ENCODE measurements at places on chromosomes 7 and 10.

DNA sequence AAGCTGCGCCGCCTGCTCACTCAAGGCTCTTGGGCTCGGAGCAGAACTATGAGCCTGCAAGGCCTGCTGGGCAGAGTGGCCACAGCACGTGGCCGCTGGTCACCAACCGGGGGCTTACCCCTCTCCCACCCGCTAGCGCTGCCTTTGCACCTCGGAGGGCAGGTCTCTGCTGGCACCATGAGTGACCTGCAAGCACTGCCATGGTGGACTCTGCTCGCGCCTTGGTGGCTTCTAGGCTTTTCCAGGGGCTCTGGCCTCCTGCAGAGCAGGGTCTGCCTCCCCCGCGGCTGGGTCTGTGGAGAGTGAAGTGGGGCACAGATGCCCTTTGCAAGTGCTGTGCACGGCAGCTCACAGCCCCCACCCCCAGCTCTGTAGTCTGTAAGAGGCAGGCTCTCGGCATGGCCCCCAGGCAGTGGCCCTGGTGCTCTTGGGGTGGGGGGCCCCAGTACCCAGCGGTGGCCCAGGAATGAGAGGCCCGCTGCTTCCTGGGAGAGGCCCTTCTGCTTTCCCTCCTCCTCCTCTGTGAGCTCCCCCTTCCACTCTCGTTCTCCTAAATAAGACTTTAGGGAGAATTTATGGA is 119.6 kb downstream of the INPP5A start:
- H3K36me3 ChIP-seq: no peaks in the 10 kb centered on the region
- no peak overlapping the region for H3K4me3 ChIP-seq
- no peak overlapping the region for H3K27ac ChIP-seq
- no peaks in the 10 kb centered on the region for H3K4me1 ChIP-seq

- peaks cover 21% of the 10 kb centered on the region for H3K4me1 ChIP-seq
- no peak overlapping the region for H3K4me3 ChIP-seq
- DNase-seq: no peak
- H3K36me3 ChIP-seq: no peaks in the 10 kb centered on the region
Observed at GRCh38 chr10:5648494-5649457, 17.6 kb downstream of the ASB13 start.

GRCh38 chr10:27399871-27400270 is 104.2 kb upstream of the RAB18 start:
- H3K4me3 ChIP-seq: no peak overlapping the region
- no peaks in the 10 kb centered on the region for H3K36me3 ChIP-seq
- no peak for DNase-seq
- H3K4me1 ChIP-seq: no peaks in the 10 kb centered on the region
- H3K27me3 ChIP-seq: no peaks in the 10 kb centered on the region

- H3K4me1 ChIP-seq: no peaks in the 10 kb centered on the region
- no peak overlapping the region for H3K27ac ChIP-seq
- H3K36me3 ChIP-seq: no peaks in the 10 kb centered on the region
- no peaks in the 10 kb centered on the region for H3K27me3 ChIP-seq
- no peak for DNase-seq
Observed at GRCh38 chr10:33365301-33365700, 30.8 kb upstream of the NRP1 start.

DNA sequence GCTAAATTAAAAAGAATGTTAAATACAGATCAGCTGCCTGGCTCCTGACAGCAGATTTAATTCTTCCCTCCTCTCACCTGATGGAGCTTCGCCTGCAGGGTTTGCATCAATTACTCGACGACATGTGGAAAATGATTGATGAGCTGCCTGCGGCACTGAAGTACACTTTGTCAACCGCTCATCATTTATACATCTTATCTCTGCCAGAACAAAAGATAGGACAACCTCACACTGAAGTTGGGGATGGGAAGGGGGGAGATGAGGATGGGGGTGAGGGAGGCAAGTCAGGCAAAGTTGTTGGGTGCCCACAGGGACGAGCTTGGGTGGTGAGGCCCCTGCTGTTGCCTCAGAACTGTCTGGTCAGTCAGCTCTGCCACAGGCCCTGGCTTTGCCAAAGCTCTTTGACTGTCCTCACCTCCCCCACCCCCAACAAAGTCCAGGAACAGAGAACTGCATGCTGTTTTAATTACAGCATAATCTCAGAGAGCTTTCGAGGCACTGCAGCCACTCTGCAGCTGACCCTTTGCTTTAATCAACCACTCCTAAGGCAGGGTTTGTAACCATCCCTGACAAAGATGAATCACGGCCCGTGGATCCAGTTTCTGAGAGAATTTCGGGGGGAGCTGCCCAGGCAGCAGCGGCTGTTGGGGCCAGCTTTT is 702.3 kb downstream of the LRMDA start:
- H3K27ac ChIP-seq: no peak overlapping the region
- no peak for DNase-seq
- no peaks in the 10 kb centered on the region for H3K36me3 ChIP-seq

- H3K36me3 ChIP-seq: no peaks in the 10 kb centered on the region
- H3K27ac ChIP-seq: no peak overlapping the region
- no peak for DNase-seq
- no peaks in the 10 kb centered on the region for H3K4me1 ChIP-seq
- H3K27me3 ChIP-seq: no peaks in the 10 kb centered on the region
- no peak overlapping the region for H3K4me3 ChIP-seq
Observed at GRCh38 chr7:106563466-106564150, 97.3 kb downstream of the CCDC71L start.

DNA sequence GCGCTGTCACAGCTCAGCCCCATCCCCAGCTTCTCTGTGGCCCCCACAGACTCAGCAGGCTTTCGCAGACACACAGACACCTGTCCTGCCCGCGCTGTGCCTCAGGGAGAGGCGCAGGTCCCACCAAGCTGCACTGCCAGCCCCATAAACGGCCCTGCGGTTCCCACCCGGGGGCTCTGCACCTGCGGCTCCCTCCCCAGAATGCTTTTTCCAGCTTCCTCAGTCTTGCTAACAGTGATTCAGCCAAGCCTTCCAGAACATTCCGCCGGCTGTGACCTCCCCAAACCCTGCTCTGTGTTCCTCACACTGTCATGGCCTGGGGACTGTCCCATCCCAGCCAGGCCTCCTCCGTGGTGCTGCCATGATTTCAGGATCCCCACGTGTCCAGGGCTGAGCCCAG is 27.8 kb upstream of the TNRC18 start:
- no peak for DNase-seq
- no peaks in the 10 kb centered on the region for H3K4me1 ChIP-seq
- H3K27ac ChIP-seq: no peak overlapping the region
- H3K27me3 ChIP-seq: no peaks in the 10 kb centered on the region
- no peak overlapping the region for H3K4me3 ChIP-seq

DNA sequence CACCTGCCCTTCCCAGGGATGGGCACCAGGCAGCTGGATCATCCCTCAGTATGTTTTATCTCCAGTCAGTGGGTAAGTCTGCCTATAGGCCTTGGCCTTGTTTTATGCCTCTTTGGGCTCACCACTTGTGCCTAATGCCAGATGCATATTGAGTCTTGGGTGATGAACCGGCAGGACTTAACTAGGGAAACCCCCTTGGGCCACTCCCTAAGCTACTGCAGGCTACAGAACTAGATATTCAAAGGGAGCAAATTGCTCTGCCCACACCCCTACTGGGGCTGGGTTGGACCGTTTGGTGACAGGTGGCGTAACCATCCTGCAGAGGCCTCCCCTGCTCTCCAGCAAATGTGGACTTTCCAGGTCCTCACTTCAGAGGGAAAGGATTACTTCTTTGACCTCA is 115.7 kb upstream of the GDF10 start:
- H3K27me3 ChIP-seq: no peaks in the 10 kb centered on the region
- no peak overlapping the region for H3K27ac ChIP-seq
- H3K4me3 ChIP-seq: no peak overlapping the region
- no peaks in the 10 kb centered on the region for H3K4me1 ChIP-seq
- DNase-seq: no peak

DNA sequence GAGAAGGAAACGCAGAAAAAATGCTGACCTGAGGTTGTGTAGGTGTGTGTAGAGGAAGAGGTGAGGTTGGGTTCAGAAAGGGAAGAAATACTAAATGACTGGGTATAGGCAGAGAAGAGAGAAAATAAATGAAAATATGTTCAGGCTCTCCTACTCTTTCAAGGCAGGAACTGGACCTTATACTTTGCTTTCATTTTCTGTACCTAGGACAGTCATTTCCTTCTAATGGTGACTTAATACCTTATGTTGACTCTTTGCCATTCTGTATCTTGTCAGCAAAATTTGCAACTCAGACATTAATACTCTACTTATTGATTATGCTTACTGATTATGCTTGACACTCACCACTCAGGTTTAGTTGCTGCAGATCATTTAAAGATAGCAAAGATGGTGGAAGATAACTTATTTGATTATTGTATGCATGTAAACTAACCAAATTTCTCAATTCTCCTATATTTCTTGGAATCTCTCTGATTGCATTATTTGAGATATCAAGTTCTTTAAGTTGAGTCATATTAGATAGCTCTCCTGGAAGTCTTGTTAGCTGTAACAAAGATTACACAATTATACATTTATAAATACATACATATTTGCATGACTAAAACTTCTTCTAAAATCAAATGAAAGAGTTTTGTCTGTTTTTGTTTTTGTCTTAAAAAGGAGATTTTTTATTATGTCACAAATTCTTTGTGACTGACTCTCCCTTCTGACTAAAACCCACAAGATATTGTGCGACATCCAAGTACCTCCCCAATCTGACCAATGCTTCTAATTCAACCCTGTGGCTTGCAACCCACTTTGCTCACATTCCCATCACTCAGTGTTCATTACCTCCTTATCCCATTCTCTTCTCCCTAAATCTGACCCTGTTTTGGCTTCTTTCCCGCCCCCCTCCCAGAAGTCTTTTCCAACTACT is 20.0 kb downstream of the LRRD1 start:
- H3K27ac ChIP-seq: no peak overlapping the region
- DNase-seq: no peak
- H3K36me3 ChIP-seq: no peaks in the 10 kb centered on the region
- no peaks in the 10 kb centered on the region for H3K4me1 ChIP-seq

GRCh38 chr10:35042783-35043182 is 47.4 kb downstream of the CUL2 start:
- H3K4me1 ChIP-seq: no peaks in the 10 kb centered on the region
- H3K4me3 ChIP-seq: no peak overlapping the region
- no peaks in the 10 kb centered on the region for H3K27me3 ChIP-seq
- no peak for DNase-seq

DNA sequence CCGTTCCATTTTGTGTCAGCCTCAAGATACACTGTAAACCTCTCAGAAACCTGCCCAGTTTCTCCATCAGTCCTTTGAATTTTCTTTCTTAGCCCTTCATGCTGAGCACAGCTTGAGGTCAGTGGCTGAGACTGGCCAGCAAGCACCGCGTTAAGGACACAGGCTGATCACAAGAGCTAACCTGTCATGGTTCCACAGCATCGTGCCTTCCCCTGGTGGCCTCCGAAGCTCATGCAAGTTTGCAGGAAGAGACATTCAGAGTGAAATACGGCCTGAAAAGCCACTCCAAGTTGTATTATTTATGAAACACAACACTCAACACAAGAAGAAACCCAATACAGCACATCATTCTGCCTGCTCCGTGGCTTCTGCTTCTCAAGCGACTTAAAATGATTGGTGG is 57.0 kb upstream of the PFKP start:
- no peak overlapping the region for H3K4me3 ChIP-seq
- peaks cover 33% of the 10 kb centered on the region for H3K4me1 ChIP-seq
- no peak for DNase-seq
- H3K27ac ChIP-seq: no peak overlapping the region
- no peaks in the 10 kb centered on the region for H3K36me3 ChIP-seq

GRCh38 chr7:23765943-23766342 is 55.9 kb downstream of the STK31 start:
- no peaks in the 10 kb centered on the region for H3K36me3 ChIP-seq
- no peak overlapping the region for H3K27ac ChIP-seq
- H3K27me3 ChIP-seq: no peaks in the 10 kb centered on the region

- H3K4me3 ChIP-seq: peak within 1 kb of the TSS; percentile 26
- H3K36me3 ChIP-seq: no peaks in the 10 kb centered on the region
- DNase-seq: peak; percentile 59
- H3K4me1 ChIP-seq: peaks cover 21% of the 10 kb centered on the region
- H3K27ac ChIP-seq: no peak within 1 kb of the TSS
Observed at GRCh38 chr7:74453322-74454011, at the start of gene GTF2IRD1. Gene GTF2IRD1 (plus strand): TSS chr7:74453906. CDS start chr7:74508081, 54,175 bp downstream.

DNA sequence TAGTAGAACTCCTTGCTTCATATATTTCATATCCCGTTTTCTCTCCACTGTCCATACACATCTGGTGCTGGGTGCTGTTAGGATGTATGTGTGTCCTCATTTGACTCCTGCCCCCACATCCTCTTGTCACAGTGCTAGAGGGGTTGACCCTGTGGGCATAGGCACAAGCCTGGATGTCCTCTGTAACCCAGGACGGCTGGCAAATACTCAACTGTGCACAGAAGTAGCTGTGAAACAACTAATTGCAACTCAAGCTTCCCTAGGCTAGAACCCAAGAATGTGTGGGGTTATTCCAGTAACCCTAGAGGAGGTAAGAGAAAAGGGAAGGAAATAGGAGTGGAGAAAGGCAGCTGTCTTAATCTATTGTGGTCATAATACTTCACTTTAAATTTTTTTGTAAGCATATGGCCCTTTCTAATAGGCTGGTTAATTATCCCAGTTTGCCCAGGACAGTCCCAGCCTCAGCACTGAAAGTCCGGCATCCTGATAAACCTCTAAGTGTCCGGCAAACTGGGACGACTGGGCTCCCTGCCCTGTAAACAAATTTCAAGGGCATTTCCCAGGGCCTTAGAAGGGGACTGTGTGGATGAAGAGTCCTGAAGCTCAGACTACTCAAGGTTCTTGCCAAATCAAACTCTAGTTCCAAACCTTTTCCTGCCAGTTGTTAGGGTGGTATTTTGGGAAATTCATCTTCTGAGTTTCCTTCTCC is 283.2 kb upstream of the CELF2 start:
- H3K27me3 ChIP-seq: no peaks in the 10 kb centered on the region
- H3K4me1 ChIP-seq: no peaks in the 10 kb centered on the region
- no peak for DNase-seq
- no peaks in the 10 kb centered on the region for H3K36me3 ChIP-seq
- H3K4me3 ChIP-seq: no peak overlapping the region

DNA sequence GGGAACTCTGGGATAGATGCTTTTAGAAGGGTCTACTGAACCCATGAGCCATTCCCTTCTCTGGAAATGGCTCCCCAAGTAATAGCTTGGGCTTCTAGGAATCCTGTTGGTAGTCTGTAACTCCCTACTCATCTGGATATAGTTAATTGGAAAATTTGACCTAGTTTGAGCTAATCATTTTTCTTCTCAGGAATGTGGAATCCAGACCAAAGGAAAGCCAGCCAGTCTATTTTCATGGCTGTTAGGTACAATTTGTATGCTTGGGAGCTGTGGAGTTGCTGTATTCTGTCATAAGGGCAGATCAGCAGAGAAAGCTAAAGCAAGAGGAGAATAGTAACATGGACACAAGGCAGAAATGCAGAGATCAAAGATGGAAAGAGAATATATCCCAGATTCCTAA is 71.6 kb upstream of the C1GALT1 start:
- no peak overlapping the region for H3K4me3 ChIP-seq
- H3K36me3 ChIP-seq: no peaks in the 10 kb centered on the region
- no peaks in the 10 kb centered on the region for H3K4me1 ChIP-seq
- H3K27ac ChIP-seq: no peak overlapping the region
